Activated naive CD8-positive, alpha-beta T cell treated with anti-CD3 and anti-CD28 coated beads for 36 hours (primary cell): ENCODE measurements at places on chromosomes 1 and 21.

GRCh38 chr1:217921126-217921904 lies 290.2 kb downstream of the SPATA17 start:
- H3K4me3 ChIP-seq = no peak overlapping the region
- H3K36me3 ChIP-seq = no peaks in the 10 kb centered on the region
- no peak overlapping the region for H3K27ac ChIP-seq
- peaks cover 19% of the 10 kb centered on the region for H3K27me3 ChIP-seq
- H3K4me1 ChIP-seq = no peaks in the 10 kb centered on the region

DNA sequence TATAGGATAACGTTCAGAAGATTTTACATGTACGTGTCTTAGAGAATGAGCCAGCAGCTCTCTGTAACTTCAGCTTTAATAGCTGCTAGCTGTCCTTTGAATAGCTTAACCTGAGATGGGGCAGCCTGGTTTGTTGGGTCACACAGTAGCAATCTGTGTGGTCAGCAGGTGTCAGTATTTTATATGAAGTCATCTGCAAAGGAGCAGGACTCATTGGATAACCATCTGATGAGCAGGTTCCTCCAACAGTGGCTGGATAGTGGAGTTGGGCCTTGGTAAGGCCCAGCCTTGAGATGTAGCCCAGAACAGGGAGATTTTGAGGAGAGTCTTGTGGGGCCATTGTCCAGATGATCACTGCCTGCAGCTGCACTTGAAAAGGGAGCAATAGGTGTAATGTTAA lies 6.4 kb downstream of the GSTM5 start:
- H3K4me1 ChIP-seq = peaks cover 4% of the 10 kb centered on the region
- H3K36me3 ChIP-seq = no peaks in the 10 kb centered on the region
- H3K4me3 ChIP-seq = no peak overlapping the region
- H3K27ac ChIP-seq = no peak overlapping the region
- no peak for DNase-seq

- H3K27me3 ChIP-seq = no peaks in the 10 kb centered on the region
- H3K4me3 ChIP-seq = peak overlapping the region; percentile 93
- peaks cover 53% of the 10 kb centered on the region for H3K4me1 ChIP-seq
- no peak for DNase-seq
- H3K27ac ChIP-seq = peak overlapping the region; percentile 96
- peaks cover 45% of the 10 kb centered on the region for H3K36me3 ChIP-seq
Observed at GRCh38 chr1:244449936-244450508, 1.7 kb downstream of the ADSS2 start.

GRCh38 chr1:177274687-177275211 lies 104.0 kb downstream of the BRINP2 start:
- H3K36me3 ChIP-seq = no peaks in the 10 kb centered on the region
- H3K4me3 ChIP-seq = no peak overlapping the region
- no peak overlapping the region for H3K27ac ChIP-seq
- H3K4me1 ChIP-seq = no peaks in the 10 kb centered on the region
- no peak for DNase-seq
- H3K27me3 ChIP-seq = peaks cover 3% of the 10 kb centered on the region

DNA sequence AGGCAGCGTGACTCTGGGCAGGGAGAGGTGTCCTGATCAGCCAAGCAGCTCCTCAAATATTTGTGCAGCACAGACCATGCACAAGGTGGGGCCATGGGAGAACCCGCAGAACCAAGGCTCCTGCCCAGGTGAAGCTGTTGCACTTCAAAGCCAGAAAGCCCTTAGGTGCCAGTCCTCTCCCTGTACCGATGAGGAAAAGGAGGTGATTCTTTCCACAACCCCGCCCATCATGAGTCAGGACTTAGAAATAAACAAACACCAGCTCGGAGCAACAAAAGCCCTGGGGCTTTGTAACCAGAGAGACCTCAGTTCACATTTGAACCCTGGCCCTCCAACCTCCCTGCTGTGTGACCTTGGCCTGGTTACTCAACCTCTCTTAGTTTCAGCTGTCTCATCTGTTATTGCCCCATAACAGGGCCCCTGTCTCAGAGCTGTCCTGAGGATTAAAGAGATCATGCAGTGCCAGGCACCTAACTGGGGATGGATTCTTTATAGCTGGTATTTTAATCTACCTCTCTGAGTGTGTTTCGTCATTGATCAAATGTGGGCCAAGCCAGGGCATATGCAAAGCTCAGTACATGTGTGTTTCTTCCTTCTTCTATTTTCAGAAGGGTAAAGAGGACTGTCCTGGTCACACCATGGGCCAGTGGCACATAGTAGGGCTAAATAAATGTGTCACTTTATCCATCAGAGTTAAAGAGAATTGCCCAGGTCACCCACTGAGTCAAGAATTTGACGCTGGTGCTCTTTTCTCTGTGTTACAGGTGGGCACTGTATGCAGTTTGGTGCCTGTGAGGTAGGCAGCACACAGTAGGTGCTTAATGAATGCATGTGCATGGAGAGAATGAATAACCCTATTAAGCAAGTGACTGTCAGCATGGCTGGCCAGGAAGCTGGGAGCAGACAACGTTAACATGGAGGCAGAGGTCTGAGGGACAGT lies 1.4 kb downstream of the LDLRAD1 start:
- no peaks in the 10 kb centered on the region for H3K27me3 ChIP-seq
- no peak overlapping the region for H3K27ac ChIP-seq
- no peak overlapping the region for H3K4me3 ChIP-seq
- H3K36me3 ChIP-seq = no peaks in the 10 kb centered on the region
- H3K4me1 ChIP-seq = no peaks in the 10 kb centered on the region

DNA sequence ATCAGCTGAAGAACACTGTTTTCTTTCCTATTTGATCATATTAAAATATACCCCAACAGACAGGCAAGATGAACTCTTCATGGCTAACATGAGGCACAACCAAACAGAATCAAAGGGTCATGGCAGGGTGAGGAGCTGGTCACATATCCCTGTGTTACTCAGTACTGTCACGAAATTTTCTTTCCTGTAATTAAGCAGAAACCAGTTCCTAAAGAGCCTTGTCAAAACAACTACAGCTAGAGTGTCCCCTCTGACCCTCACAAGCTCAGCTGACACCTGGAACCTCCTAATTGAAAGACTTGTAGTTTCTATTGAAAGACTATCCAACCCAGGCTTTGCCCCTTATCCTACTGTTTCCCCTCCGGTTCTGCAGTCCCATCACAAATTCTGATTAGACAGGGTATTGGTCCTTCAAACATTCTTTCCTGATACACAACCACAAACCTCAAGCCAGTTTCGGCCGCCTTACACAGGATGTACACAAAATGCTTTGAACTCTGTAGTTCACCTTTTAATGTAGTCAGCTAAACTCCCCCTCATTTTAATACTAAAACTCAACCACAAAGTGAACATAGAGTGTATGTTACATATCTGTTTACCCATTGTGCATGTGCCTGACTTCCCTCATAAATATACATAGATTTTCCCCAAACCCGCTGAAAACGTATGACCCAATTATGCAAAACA lies 651.9 kb downstream of the MRPL39 start:
- peaks cover 3% of the 10 kb centered on the region for H3K4me1 ChIP-seq
- no peaks in the 10 kb centered on the region for H3K27me3 ChIP-seq
- H3K4me3 ChIP-seq = no peak overlapping the region
- H3K36me3 ChIP-seq = no peaks in the 10 kb centered on the region
- H3K27ac ChIP-seq = no peak overlapping the region

DNA sequence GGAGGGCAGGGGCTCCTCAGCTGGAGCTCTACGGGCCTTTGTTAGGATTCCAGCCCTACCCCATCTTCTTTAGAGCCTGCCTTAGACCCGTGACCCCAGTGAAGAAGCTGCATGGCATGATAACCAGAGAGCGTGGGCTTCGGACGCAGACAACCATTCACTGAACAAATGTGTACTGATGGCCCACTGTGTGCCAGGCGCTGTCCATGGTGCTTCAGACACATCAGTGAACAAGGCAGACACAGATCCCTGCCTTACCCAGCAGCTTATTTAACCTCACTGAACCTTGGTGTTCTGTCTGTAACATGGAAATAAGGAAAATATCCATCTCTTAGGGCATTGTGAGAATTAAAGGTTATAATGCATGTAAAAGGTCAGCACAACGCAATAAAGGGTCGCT lies 9.5 kb downstream of the CHIT1 start:
- H3K36me3 ChIP-seq = no peaks in the 10 kb centered on the region
- no peak for DNase-seq
- H3K4me3 ChIP-seq = no peak overlapping the region
- no peaks in the 10 kb centered on the region for H3K4me1 ChIP-seq

GRCh38 chr1:214290424-214291037 lies 9.6 kb downstream of the SMYD2 start:
- no peaks in the 10 kb centered on the region for H3K27me3 ChIP-seq
- peaks cover 24% of the 10 kb centered on the region for H3K36me3 ChIP-seq
- H3K27ac ChIP-seq = no peak overlapping the region
- peaks cover 38% of the 10 kb centered on the region for H3K4me1 ChIP-seq
- DNase-seq = no peak

GRCh38 chr1:210328746-210329503 lies at the start of gene HHAT:
HHAT (plus strand) TSS chr1:210328902; CDS start chr1:210348976, 20,074 bp downstream.
- H3K27me3 ChIP-seq = peaks cover 16% of the 10 kb centered on the region
- H3K36me3 ChIP-seq = peaks cover 2% of the 10 kb centered on the region
- H3K4me3 ChIP-seq = peak within 1 kb of the TSS; percentile 94
- H3K27ac ChIP-seq = peak within 1 kb of the TSS; percentile 94

DNA sequence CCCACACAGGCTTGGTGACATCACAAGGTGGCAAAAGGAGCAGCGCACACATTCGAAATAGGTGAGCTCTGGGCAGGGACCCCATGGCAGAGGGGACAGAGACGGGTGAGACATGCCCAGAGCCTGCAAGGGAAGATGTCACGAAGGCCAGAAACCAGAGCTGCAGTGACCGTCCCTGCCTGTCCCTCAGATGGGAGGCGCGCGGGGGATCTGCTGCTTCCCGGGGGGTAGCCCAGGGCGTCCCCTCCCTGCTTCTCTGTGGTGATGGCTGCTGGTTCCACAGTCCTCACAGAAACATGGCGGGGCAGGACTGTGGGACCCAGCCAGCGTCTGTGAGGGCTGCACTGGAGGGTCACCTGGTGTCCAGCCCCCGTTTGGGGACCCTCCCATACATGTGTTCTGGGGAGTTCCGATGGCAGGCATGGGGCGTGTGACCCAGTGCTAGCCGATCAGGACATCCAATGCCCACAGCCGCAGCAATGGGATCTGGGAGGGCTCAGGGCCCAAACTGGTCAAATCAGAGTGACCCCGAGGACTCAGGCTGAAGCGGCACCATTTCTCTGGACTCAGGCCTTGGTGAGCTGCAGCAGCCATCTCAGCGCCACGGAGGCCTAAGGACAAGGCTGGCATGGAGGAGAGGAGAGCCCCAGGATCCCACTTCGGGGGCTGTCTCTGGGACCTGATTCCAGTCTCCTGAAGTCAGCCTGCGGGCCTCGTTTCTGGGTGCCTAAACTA lies 20.7 kb upstream of the SPSB1 start:
- H3K4me3 ChIP-seq = no peak overlapping the region
- no peak overlapping the region for H3K27ac ChIP-seq
- DNase-seq = no peak
- H3K36me3 ChIP-seq = no peaks in the 10 kb centered on the region

DNA sequence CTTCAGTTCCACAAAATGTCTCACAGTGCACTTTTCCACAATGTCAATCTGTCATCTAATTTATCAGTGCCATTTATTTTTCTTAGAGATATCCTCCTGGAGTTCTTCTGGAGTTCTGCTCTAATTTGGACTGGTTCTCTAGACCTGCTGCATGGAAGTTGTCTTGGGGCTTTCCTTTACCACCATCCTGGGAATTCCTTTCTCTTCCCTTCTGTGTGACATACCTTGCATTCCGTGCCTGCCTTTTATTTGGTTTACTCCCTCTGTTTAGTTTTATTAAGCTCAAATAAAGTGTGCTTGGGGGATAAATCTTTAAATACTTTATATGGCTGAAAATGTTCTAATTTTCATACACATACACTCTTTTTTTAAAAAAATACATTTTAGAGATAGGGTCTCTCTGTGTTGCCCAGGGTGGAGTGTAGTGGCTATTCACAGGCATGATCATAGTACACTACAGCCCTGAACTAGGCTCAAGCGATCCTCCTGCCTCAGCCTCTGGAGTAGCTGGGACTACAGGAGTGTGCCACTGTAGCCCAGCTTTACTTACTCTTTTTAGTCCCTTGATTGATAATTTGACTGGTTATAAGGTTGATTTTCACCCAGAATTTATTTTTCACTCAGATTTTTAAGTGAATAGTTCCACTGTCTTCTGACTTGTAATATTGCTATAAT lies 14.4 kb downstream of the MTF2 start:
- no peak overlapping the region for H3K27ac ChIP-seq
- no peak for DNase-seq
- peaks cover 23% of the 10 kb centered on the region for H3K36me3 ChIP-seq
- H3K4me1 ChIP-seq = peaks cover 42% of the 10 kb centered on the region
- no peak overlapping the region for H3K4me3 ChIP-seq

- H3K4me3 ChIP-seq = no peak overlapping the region
- H3K27ac ChIP-seq = no peak overlapping the region
- no peak for DNase-seq
- no peaks in the 10 kb centered on the region for H3K27me3 ChIP-seq
Observed at GRCh38 chr1:94851571-94851970, 31.4 kb downstream of the SLC44A3 start.

GRCh38 chr21:36639769-36640168 lies 59.1 kb upstream of the SIM2 start:
- DNase-seq = no peak
- no peak overlapping the region for H3K4me3 ChIP-seq
- H3K27me3 ChIP-seq = no peaks in the 10 kb centered on the region
- peaks cover 3% of the 10 kb centered on the region for H3K4me1 ChIP-seq
- H3K36me3 ChIP-seq = peaks cover 2% of the 10 kb centered on the region

DNA sequence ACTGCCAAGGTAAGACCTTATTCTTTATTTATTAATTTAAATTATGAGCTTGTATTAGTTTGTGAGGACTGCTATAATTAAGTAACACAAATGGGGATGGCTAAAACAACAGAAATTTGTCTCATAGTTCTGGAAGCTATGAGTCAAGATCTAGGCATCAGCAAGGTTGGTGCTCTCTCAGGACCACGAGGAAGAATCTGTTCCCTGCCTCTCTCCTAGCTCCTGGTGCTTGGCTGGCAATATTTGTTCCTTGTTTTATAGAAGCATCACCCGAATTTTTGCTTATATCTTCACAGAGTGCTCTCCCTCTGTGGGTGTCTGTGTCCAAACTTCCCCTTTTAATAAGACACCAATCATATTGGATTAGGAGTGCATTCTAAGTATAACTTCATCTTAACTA lies 41.4 kb upstream of the CCDC190 start:
- no peaks in the 10 kb centered on the region for H3K4me1 ChIP-seq
- no peak for DNase-seq
- H3K27ac ChIP-seq = no peak overlapping the region
- peaks cover 3% of the 10 kb centered on the region for H3K27me3 ChIP-seq

- H3K4me3 ChIP-seq = no peak overlapping the region
- no peaks in the 10 kb centered on the region for H3K27me3 ChIP-seq
- peaks cover 5% of the 10 kb centered on the region for H3K4me1 ChIP-seq
- H3K27ac ChIP-seq = no peak overlapping the region
- H3K36me3 ChIP-seq = peaks cover 25% of the 10 kb centered on the region
Observed at GRCh38 chr1:174408146-174408545, 39.6 kb upstream of the GPR52 start.

- no peak overlapping the region for H3K4me3 ChIP-seq
- H3K27ac ChIP-seq = no peak overlapping the region
- H3K27me3 ChIP-seq = peaks cover 61% of the 10 kb centered on the region
- H3K4me1 ChIP-seq = peaks cover 4% of the 10 kb centered on the region
- no peak for DNase-seq
- H3K36me3 ChIP-seq = no peaks in the 10 kb centered on the region
Observed at GRCh38 chr1:910311-910880, 13.3 kb upstream of the SAMD11 start.
